ENCODE measurements at places on chromosomes 2 and 18.

- no peak for DNase-seq
Measured at GRCh38 chr2:6535572-6535971, 330.1 kb downstream of the CMPK2 start.

- no peak for DNase-seq
Measured at GRCh38 chr2:118568700-118569099, 278.7 kb downstream of the EN1 start.

- no peak for DNase-seq
Measured at GRCh38 chr2:29189052-29189451, 73.8 kb downstream of the CLIP4 start.

- no peak for DNase-seq
Measured at GRCh38 chr2:126655051-126655450, 907 bp upstream of the GYPC start.

DNA sequence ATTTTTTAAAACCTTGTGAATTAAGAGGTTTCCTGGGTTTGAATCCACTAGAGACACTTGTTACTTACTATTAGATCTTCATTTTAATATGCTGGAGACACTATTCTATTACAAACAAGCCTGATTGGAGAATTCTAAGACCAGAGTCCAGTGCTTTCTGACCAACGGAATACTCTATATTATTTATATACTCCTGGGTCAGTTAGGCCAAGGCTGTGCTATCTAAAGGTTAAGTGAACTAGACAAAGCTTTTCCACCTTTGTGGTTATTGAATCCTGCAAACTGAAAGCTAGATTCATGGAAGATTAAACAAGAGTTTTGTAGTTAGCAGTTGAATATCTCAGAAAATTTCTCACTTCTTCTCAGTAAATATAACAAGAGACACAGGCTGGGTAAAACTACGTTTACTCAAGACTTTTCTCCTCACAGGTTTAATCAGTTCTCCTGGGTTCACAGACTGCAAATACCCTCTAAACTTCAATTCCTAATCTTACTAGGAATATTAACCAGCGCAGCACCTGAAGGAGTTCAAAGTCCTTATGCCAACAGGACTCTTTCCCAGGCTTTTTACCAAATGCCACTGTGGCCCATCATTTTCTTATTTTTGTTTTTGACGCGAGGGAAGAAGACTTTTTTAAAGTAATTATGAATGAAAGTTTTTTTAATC is 66.4 kb downstream of the COL4A4 start:
- DNase-seq: no peak

GRCh38 chr2:201930831-201931230 is 102.8 kb upstream of the FZD7 start:
- no peak for DNase-seq

- no peak for DNase-seq
Measured at GRCh38 chr2:37573451-37574388, 97.7 kb downstream of the CDC42EP3 start.

GRCh38 chr18:74219056-74219455 is 70.7 kb downstream of the TIMM21 start:
- DNase-seq: no peak

GRCh38 chr2:157785866-157786662 is 90.1 kb downstream of the ACVR1 start:
- DNase-seq: no peak

DNA sequence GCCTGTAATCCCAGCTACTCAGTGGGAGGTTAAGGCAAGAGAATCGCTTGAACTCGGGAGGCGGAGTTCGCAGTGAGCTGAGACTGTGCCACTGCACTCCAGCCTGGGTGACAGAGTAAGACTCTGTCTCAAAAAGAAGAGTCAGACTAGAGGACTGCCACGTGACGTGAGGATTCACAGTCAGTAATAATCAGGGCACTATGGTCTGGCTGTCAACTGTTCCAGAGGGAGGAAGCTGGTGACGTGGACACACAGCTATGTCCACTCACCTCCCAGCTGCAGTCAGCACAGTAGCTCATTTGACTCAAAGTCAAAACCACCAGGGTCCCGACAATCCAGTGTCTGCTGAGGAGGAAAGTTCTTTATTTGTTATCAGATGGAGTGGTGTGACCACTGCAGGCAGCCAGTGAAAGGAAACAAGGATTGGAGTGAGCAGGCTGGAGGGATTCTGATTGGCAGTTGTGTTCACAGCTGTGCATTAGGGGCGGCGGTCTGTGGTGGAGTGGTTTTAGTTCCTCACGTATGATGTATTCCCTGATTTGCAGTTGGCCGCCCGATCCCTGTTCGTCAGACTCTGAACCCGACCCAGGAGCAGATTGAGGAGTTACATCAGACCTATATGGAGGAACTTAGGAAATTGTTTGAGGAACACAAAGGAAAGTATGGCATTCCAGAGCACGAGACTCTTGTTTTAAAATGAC is 37.9 kb downstream of the MOGAT1 start:
- DNase-seq: no peak

DNA sequence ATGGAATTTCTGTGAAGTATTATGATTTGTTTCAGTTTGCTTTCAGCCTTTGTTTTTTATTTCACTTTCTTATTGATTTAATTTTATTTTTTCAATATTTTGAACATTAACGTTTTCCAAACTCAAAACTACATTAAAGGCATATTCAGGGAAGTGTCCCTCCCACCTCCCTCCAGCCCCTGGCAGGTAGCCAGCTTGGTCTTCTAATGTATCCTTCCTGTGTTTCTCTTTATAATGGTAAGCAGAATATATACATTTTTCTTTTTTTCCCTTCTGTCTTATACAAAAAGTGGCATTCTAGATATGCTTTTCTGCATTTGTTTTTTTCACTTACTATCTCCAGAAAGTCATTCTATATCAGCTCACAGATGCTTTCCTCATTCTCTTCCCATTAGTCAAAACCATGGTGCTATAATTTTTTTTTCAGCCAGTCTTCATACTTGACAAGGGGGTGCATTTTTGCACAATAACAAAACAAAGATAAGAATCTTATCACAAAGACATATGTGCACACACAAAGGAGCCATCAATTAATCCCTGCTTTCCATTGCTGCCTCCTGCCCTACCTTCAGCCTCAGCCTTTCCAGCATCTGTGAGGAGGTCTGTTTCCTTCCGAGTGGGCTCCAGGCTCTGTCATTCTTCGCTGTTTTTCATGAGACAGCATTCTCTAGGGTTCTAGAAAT is 33.7 kb upstream of the TMEM177 start:
- DNase-seq: no peak

DNA sequence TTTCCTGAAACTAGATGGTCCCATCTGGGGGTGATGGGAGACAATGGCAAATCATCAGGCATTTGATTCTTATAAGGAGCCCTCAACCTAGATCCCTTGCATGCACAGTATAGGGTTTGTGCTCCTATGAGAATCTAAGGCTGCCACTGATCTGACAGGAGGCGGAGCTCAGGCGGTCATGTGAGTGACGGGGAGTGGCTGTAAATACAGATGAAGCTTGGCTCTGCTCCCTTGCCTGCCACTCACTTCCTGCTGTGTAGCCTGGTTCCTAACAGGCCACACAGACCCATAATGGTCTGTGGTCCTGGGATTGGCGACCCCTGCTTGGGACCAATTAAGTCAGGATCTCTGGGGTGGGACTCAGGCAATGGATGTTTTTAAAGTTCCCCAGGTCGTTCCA is 293.4 kb downstream of the ZNF521 start:
- no peak for DNase-seq

GRCh38 chr18:48819276-48819675 is 131.5 kb downstream of the SMAD7 start:
- no peak for DNase-seq

GRCh38 chr2:121564905-121565304 is 34.2 kb downstream of the RNU4ATAC start:
- no peak for DNase-seq

GRCh38 chr2:180607514-180608049 is 372.8 kb upstream of the UBE2E3 start:
- DNase-seq: no peak

- no peak for DNase-seq
Measured at GRCh38 chr2:233234264-233234663, 17.2 kb upstream of the ATG16L1 start.

- no peak for DNase-seq
Measured at GRCh38 chr2:173307293-173307692, 47.4 kb upstream of the CDCA7 start.

DNA sequence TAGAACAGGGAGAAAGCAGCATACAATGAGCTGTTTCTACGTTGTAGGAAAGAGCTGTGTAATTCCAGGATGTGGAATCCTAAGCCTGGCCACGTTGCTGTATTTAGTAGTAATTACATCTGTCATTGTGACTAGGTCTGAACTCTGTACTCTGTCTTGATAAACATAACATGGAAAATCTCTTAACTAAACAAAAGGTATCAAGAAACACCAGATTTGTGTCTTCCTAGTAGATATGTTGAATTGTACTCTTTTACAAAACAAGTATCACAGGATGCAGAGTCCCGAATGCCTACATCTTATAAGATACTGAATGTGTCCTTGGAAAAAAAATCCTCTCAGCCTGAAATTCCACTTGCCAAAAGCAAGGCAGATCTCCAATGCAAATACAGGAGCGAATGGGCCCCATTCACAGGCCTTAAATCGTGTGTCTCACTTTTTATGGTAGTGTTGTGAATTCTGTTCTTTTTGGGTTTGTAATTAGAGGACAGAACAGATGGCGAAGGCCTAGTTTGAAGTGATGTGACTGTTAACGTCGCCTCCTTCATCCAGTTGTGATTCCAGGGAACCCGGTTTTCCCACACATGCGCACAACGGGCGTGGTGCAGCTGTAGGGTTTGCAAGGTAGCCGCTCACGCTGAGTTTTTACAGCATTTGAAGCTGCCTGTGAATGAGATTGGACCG is 246.5 kb downstream of the GBX2 start:
- DNase-seq: no peak

DNA sequence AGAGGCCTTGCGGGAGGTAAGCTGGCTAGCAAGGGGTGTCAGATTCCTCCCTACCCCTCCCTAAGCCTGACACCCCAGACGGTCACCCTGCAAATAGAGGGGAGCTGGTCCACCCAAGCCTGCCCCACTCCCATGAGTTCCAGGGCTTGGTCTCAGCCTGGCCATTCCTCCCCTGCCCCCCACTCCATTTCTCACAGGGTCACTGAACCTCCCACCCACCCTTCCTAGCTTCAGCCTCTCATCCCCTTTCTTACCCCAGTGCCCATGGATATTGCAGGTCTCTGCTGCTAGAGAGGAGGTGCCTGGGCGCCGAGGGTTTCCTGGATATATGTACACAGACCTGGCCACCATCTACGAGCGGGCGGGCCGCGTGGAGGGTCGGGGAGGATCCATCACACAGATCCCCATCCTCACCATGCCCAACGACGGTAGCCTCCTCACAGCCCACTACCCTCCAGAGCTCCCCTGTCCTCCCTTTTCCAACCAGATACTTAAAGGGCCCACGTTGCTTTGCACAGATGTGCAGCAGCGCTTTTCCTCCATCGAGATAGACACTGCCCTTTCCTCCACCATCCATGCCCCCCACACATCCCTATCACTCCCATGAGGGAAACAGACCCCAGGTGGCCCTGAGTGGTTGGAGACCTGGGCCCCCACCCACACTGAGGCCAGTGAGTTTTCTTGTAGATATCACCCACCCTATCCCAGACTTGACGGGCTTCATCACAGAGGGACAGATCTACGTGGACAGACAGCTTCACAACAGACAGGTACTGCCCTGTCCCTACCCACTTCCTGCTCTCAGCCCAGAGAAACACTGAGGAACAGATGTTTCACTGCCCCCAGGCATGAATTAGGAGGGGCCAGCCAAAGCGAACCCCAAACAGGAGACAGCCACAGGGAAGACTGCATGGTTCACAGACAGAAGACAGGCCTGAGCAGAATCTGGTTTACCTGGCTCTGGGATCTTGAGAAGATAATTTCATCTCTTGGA is 15.2 kb upstream of the ANKRD53 start:
- DNase-seq: no peak

- DNase-seq: no peak
Measured at GRCh38 chr2:31190188-31190587, 27.1 kb downstream of the CAPN14 start.

- no peak for DNase-seq
Measured at GRCh38 chr18:52060607-52061304, 279.2 kb upstream of the DCC start.

GRCh38 chr2:207274530-207275189 is 108.9 kb upstream of the KLF7 start:
- no peak for DNase-seq

- no peak for DNase-seq
Measured at GRCh38 chr2:15557887-15558311, 3.2 kb downstream of the NBAS start.

- no peak for DNase-seq
Measured at GRCh38 chr2:43088143-43089073, 138.0 kb downstream of the ZFP36L2 start.

- no peak for DNase-seq
Measured at GRCh38 chr18:39523281-39523680, 1957.7 kb upstream of the CELF4 start.

GRCh38 chr2:69946351-69947324 is 14.8 kb downstream of the ASPRV1 start:
- DNase-seq: no peak

DNA sequence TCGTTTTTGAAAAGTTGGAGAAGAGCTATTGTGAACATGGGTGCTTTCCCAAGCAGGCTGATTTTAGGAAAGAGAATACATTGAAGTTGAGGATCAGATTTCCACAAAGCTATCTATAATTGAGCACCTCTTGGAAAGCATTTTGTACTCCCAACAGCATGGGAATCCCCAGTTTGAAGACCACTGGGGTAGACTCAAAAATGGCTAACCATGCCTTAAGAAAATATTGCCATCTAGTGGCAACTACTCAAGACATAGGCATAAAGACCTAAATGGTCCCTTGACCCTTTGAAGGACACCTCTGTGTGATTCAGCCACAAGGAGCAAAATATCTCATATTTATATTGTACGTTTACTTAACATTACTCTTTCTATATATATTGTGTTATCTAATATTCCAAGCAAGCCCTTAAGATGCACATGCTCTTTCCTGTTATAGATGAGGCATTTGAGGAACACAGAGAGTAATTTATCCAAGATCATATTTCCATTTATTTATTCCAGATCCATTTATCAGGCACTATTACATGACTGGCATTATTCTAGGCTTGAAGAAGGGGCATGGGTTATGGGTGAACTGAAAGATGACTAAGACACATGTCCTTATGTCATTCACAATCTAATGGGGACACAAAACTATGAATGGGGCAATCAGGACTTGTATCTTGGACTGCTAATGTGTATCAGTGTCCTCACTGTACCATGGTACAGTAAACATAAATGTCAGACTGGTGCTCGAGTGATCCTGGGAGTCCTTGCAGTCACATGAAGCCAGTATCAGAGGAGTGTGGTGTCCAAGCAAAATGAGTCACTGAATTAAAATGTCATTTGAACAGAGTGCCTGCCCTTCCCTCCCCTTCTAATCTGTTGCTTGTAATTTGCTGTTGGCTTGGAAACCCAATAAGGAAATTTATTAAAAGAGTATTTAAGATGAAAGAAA is 121.0 kb upstream of the XPO1 start:
- no peak for DNase-seq

GRCh38 chr18:50629148-50629631 is 69.3 kb downstream of the MAPK4 start:
- no peak for DNase-seq
